ENCODE measurements at places on chromosomes 2 and 18.

- no peak for DNase-seq
Observed at GRCh38 chr2:241767464-241768250, 9.0 kb upstream of the GAL3ST2 start.

GRCh38 chr2:16663121-16663905 lies 2.3 kb downstream of the CYRIA start:
- no peak for DNase-seq

DNA sequence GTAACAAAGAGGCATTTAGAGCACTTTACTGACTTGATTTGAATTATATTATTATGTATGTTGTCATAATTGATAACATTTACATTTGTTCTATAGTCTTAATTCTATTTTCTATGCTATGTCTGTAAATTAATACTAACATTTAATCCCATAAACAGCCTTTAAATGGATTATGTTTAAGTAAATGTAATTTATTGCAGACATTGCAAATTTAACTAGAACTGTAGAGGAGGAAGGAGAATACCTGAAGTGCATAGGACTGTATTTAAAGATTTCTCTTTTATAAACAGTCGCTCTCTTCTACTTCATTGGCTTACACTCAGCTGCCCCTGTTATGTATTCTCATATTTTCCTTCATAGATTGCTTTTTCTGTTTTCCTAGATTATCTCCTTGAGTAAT lies 92.4 kb downstream of the SPAG16 start:
- DNase-seq = no peak

GRCh38 chr18:55665506-55665905 lies 77.5 kb upstream of the TCF4 start:
- DNase-seq = no peak

GRCh38 chr2:153963256-153963655 lies 91.5 kb downstream of the GALNT13 start:
- no peak for DNase-seq

- DNase-seq = no peak
Observed at GRCh38 chr2:73008766-73009135, 62.8 kb downstream of the SFXN5 start.

- DNase-seq = no peak
Observed at GRCh38 chr2:141399270-141399669, 731.5 kb downstream of the LRP1B start.

DNA sequence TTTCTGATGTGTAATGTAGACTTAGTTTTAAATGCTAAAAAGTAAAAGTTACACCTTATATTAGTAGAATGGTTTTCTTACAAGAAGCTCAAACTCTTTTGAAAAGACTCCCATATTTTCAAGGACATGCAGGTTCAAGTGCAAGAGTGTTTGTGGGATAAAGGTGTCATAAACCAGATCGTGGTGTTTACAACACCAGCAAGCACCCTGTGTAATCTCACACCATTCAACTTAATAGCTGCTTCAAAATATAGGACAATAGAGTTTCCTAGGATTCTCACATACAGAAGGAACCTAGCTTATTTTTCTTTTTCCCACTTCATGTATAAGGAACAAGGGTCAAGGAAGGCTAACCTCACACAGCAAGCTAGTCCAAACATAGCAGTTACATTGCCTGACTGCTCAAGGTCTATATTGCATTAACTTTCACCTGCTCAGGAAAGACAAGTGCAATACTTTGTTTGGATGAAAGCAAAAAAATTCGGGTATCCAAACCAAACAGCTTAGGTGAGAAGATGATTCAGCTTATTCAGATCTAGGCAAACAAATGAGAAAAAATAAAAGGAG lies 172.3 kb downstream of the IKZF2 start:
- no peak for DNase-seq

DNA sequence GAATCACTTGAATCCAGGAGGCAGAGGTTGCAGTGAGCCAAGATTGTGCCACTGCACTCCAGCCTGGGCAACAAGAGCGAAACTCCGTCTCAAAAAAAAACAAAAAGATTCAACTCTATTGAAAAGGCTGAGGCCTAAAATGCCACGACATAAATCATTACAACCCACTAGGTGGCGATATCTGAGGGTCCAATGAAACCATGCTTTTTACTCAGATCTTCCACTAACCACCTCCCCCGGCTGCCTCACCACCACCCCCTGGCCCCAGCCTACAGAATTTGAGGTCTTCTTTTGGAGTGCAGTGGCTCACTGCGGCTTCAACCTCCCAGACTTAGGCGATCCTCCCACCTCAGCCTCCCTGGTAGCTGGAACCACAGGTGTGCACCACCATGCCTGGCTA lies 57.5 kb downstream of the AP1S3 start:
- no peak for DNase-seq

GRCh38 chr18:6857300-6857699 lies 127.8 kb downstream of the ARHGAP28 start:
- DNase-seq = no peak

- DNase-seq = peak; percentile 31
Observed at GRCh38 chr2:157596992-157597681, 31.5 kb downstream of the ACVR1C start.

DNA sequence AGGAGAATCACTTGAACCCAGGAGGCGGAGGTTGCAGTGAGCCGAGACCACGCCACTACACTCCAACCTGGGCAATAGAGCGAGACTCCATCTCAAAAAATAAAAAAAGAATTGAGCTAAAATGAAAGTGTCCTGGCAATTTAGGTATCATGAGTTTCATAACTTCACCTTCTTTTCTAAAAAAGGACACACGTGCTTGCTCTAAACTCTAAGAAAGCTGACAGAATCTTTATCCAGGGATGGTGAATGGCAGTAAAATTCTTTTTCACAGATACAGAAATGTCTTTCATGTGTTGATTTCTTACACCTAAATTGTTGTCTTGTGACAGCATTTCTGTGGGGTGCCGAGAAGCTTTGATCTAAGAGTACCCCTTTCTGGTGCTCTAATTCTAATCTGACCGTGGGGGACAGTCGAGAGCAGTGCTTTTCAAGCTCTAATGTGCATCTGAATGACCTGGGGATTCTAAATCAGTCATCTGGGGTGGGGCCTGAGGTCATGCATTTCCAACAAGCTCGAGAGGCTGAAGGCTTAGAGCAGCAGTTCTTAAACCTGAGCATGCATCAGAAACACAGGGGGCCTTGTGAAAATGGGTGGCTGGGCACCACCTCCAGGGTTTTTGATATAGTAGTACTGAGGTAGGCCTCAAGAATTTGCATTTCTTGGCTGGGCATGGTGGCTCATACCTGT lies 42.1 kb upstream of the REL start:
- DNase-seq = no peak

- peak; percentile 12 for DNase-seq
Observed at GRCh38 chr18:68714366-68714711, 569 bp downstream of the TMX3 start.

DNA sequence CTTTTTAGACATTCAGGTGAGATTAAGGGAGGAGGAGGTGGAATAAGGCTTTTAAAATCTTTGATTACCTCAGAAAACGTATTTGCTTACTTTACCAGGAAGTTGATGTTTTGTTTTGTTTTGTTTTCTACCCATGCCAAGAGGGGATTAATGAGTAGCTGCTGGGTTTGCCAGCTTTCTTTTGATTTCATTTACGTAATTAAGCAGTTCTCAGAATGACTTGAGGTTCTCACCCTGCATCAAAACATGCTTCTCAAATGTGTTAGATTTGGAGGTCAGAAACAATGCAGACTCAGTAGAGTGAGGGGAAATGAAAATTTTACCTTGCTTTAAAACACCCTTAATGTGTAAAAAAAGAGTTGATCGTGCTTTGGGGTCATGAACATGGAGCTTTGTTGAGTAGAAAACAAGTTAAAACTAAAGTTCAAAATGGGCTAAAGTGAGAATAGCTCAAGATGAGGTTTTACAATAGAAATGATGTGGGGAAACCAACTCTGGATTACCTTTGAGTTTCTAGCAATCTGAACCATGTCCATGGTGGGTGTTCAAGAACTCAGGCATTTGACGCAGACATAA lies 217.1 kb upstream of the EPAS1 start:
- DNase-seq = no peak

DNA sequence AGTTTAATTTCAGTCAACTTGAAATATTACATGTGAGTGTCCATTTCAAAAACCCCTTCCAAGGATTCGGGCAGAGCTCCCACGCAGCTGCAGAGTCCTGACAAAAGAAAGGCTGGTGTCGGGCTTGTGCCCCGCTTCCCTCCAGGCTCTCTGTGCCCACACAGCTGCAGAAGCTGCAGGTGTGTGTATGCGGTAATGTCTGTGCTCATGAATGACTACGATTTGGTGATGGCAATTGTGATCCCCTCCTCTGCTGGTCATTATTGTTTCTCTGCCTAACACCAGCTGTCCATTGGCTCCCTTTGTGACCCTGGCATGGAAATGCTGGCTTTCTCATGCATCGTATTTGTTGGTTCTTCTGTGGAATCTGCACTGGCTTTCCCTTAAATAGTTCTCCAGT lies 224.8 kb downstream of the NUP35 start:
- DNase-seq = no peak

GRCh38 chr2:47715552-47715951 lies 67.4 kb upstream of the MSH6 start:
- DNase-seq = no peak

DNA sequence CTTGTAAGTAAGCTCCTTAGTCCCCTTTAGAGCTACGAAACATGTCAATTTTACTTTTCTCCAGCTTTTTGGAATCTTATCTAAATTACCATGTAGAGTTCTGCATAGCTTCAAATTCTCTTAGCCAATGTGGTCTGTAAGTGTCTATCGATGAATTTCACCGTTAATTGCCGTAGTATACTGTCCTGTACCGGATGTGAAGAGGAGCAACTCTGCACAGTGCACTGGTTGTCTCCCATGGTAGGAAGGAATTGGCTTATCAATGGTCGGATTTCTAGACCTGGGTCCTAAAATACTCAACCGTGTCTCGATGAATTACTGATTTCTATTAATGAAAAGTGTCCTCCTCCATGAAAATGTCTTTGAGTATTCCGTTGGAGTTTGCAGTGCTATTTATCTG lies 1.9 kb downstream of the NOP58 start:
- no peak for DNase-seq

DNA sequence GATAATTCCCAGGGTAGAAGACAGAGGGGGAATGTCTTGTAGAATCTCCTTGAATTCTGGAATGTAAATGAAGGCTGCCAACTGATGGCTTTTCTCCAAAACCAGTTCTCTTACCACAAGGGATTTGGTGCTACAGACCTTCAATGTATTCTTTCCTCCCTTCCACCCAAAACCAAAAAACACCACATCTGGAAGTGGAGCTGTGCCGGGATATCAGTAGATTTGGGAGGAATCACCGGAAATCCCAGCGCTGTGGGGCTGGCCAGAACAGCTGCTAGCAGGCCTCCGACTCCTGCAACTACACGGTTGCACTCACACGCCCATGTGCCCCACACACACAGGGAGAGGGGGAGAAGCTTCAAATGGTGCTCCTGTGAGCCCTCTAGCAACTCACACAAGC lies 45.7 kb downstream of the RPL31 start:
- DNase-seq = no peak

DNA sequence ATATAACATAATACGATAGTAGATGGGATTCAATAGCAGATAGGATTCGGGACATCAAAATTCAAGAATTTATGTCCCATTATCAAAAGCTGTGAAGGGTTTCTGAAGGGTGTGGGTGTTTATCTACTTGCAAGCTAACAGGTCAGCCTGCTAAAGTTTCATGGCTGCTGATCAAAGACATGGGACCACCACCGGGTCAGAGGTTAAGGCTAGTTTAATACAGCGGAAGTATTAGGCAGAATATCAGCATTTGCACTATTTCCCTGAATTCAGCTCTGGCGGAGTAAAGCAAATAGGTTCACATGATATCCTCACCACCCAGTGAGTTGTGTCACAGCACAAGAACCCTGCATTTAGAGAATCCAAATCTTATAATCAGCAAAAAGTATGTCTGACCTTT lies 82.5 kb downstream of the DSEL start:
- no peak for DNase-seq

DNA sequence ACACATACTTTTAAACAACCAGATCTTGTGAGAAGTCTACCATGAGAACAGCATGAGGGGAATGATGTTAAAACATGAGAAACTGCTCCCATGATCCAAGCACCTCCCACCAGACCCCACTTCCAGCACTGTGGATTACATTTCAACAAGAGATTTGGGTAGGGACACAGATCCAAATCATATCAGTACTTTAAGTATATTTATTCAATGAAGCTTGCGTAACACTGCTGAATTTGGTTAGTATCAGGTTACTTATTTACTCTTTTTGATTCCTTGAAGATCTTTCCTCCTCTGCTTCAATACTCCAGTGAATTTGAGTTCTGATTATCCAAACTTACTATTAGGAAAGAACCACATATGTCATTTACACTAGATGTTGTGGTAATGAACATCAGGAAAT lies 418.6 kb downstream of the PIK3C3 start:
- no peak for DNase-seq

DNA sequence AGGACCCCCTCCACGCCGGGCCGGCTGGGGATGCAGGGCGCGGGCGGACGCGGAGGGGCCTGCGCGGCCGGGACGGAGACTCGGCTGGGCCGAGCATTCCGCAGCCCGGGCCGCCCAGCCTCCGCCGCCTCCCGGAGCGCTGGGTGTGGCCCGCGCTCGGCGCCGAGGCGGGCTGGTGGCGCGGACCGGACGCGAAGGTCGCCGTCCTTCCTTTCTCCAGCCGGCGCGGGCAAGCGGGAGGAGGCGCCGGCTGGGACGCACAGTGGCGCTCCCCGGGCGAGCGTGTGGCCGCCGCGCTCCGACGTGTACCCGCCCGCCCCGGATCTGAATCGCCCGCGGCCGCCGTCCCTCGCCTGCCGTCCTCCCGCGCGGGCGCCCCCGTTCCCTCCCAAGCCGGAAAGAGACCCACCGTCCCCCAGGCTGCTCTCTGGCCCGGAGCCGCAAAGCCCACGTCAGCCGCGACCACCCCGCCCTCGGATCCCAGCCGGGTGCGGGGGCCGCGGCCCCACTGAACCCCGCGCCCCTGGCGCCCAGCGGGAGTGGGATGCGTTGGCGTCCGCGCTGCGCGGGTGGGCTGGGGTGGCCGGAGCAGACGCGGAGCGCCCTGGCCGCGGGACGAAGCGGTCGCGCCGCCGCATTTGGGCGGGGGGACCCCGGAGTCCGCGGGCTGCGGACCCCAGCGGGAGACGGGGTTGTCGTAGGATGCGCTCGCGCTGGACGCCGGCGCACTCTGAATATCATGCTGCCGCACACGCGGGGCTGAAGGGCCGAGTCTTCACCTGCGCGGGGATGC lies 634 bp downstream of the SPATS2L start:
- DNase-seq = peak; percentile 2

GRCh38 chr2:43326101-43326825 lies 99.9 kb upstream of the ZFP36L2 start:
- DNase-seq = no peak

- no peak for DNase-seq
Observed at GRCh38 chr18:22789052-22789451, 144.1 kb upstream of the RBBP8 start.

GRCh38 chr2:229179628-229180027 lies 91.5 kb downstream of the PID1 start:
- DNase-seq = no peak

DNA sequence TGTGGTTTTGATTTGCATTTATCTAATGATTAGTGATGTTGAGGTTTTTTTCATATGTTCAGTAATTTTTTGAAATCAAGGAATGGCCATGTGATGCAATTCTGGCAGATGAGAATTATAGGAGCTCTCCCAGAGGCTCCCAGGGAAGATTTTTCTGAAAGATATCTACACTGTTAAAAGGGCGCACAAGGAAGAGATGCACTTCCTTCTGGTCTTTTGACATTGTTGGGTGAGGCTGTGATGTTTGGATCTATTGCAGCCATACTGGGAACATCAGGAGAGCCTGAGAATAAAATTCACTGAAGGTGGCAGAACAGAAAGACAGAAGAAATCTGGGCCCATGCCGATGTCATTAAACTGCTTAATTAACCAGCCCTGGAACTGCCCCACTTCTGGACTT lies 108.5 kb downstream of the DDX1 start:
- DNase-seq = no peak
